ENCODE measurements at places on chromosomes 12 and 14.

DNA sequence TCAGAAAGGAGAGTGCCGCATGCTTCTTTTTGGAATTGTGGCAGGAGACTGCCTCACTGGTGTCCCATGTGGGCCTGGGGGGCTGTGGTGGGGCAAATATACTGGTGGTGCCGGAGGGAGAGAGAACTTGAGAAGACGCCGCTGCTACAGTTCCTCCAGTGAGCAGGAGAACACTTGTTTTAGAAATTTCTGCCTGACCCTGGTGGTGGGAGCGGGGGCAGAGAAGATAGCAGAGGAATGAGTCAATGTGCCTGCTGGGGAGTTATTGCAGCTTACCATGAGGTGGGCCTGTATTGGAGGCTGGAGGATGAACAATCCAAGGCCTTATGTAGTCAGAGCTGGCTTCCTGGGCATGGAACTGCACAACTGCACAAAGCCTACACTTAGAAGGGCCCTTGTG lies 211.8 kb downstream of the SNAPC1 start:
- H3K36me3 ChIP-seq = no peaks in the 10 kb centered on the region
- H3K4me3 ChIP-seq = no peak overlapping the region
- H3K27me3 ChIP-seq = no peaks in the 10 kb centered on the region

GRCh38 chr12:60257063-60257462 lies 661.2 kb downstream of the SLC16A7 start:
- no peak for DNase-seq
- no peaks in the 10 kb centered on the region for H3K27me3 ChIP-seq
- no peaks in the 10 kb centered on the region for H3K36me3 ChIP-seq

GRCh38 chr14:105398726-105399465 lies 558 bp downstream of the TEX22 start:
- no peaks in the 10 kb centered on the region for H3K27me3 ChIP-seq
- peaks cover 23% of the 10 kb centered on the region for H3K36me3 ChIP-seq
- H3K4me1 ChIP-seq = peaks cover 10% of the 10 kb centered on the region
- no peak overlapping the region for H3K27ac ChIP-seq
- peak overlapping the region; percentile 64 for H3K4me3 ChIP-seq

DNA sequence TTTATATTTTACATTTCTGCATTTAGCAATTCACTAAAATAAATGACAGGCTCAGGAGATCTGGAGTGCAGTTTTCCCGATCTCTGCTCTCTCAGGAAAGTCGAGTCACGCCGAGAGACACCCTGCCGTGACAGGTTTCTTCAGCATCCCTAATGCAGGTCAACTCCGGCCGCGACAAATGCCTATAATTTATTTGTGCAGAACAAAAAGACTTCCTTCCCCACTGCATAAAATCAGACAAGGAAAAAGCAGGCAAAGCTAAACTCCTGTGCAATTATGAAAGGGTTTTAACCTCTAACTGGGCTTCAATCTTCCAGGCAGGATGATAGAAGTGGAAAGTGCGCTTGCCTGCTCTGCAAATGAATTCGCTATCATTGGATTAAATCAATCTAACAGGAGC lies 28.1 kb downstream of the SPRING1 start:
- peaks cover 10% of the 10 kb centered on the region for H3K27me3 ChIP-seq
- peaks cover 5% of the 10 kb centered on the region for H3K36me3 ChIP-seq
- H3K4me1 ChIP-seq = no peaks in the 10 kb centered on the region
- no peak for DNase-seq

DNA sequence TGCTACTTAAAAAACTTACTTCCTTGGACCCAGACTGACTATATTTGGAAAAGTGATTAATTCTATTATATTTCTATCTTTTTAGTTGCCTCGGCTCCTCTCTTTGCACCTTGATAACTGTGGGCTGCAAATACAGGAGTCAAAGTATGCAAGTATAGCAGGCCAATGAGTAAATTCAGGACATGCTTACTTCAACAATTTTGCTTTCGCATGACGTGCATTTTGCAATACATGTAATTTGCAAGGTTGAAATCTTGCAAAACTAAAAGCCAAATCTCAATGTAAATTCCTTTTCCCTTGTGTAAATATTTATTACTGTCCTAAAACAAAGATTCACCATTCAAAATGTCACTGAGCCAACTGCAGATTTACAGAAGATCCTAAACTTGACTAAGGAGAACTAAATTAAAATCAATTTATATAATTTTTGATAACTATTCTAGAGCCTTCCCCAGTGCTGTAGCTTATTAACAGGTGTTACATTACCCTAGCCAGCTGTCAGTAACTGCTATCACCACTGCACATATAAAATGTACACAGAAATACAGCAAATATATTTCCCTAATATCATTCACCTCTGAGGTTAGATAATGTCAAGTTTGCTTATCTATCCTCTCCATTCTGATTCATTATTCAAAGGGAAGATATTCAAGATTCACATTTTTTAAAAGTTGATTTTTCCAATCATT lies 1069.5 kb downstream of the TRHDE start:
- no peaks in the 10 kb centered on the region for H3K27me3 ChIP-seq
- DNase-seq = no peak
- no peak overlapping the region for H3K27ac ChIP-seq
- H3K4me3 ChIP-seq = no peak overlapping the region
- H3K36me3 ChIP-seq = no peaks in the 10 kb centered on the region

DNA sequence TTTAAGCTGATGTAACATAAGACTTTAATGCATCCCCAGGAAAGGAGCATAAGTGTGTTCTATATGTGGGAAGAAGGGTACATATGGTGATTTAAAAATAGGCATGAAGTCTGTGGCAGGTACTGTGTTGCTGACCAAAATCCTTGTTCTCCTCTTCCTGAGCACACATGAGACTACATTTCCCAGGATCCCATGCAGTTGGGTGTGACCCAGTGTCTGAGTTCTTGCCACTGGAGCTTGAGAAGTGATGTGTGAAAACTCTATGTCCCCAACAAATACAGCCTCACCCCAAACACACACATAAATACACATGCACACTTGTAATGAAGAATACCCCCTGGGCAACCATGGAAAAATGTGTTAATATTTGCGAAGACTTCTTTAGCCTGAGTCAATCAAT lies 8.5 kb upstream of the SMIM10L1 start:
- no peak for DNase-seq
- no peaks in the 10 kb centered on the region for H3K27me3 ChIP-seq
- H3K4me3 ChIP-seq = no peak overlapping the region
- no peaks in the 10 kb centered on the region for H3K4me1 ChIP-seq
- H3K27ac ChIP-seq = no peak overlapping the region

- H3K27me3 ChIP-seq = peaks cover 8% of the 10 kb centered on the region
- H3K4me3 ChIP-seq = peak within 1 kb of the TSS; percentile 28
- DNase-seq = peak; percentile 50
- H3K36me3 ChIP-seq = no peaks in the 10 kb centered on the region
- no peaks in the 10 kb centered on the region for H3K4me1 ChIP-seq
Observed at GRCh38 chr12:121132601-121133481, at the start of gene P2RX7. Gene P2RX7 (plus strand): TSS chr12:121132876. CDS start chr12:121132971, 95 bp downstream.

GRCh38 chr12:99393763-99394162 lies 253.8 kb upstream of the GARIN6 start:
- no peak for DNase-seq
- H3K4me1 ChIP-seq = no peaks in the 10 kb centered on the region
- H3K27me3 ChIP-seq = no peaks in the 10 kb centered on the region

DNA sequence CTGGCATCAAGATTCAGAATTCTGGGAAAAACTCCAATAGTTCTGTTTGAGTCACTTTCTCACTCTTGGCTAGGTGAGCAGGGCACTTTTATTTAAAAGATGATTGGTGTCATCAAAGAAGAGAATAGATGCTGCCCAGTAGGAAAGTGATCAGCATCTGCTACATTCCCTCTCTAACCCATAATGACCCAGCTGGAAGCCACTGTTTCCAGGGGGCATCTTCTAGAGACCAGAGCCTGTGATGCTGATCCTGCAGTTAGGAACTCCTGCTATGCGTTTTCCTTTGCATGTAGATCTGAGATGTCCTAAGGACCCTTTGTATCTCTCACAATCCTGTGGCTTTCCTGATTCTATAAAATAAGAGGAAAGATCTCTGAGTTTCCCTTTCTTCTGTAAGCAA lies 79.9 kb upstream of the TMTC1 start:
- no peaks in the 10 kb centered on the region for H3K27me3 ChIP-seq
- no peak for DNase-seq
- no peaks in the 10 kb centered on the region for H3K4me1 ChIP-seq

GRCh38 chr12:86788661-86789060 lies 532.5 kb upstream of the MGAT4C start:
- H3K4me1 ChIP-seq = no peaks in the 10 kb centered on the region
- no peak for DNase-seq
- no peak overlapping the region for H3K27ac ChIP-seq
- no peaks in the 10 kb centered on the region for H3K27me3 ChIP-seq

DNA sequence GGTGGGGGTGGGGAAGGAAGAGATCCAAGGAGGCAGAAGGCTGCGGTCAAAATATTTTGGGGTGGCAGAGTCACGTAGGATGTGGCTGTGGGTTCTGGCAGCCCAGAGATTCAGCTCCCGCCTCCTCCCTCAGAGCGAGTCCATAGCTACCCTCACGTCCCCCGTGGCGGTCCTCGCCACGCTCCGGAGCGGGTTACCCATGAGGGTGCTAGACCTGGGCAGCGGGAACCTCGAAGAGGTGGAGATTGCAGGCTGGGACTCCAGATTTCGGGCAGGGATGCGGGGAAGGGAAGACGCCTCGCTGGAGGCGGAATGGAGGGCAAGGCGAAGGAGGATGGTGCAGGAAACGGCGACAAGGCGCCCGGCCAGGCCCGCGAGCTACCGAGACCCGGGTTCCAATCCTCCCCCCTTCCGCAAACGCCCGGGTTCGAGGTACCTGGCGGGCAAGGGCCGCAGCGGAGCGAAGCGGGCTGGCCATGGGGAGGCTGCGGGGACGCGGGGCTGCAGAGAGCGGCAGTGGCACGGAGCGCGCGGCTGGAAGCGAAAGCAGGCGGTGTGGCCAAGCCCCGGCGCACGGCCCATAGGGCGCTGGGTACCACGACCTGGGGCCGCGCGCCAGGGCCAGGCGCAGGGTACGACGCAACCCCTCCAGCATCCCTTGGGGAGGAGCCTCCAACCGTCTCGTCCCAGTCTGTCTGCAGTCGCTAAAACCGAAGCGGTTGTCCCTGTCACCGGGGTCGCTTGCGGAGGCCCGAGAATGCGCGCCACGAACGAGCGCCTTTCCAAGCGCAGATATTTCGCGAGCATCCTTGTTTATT lies 46.2 kb downstream of the BCAT1 start:
- no peaks in the 10 kb centered on the region for H3K4me1 ChIP-seq
- H3K27ac ChIP-seq = no peak overlapping the region
- no peaks in the 10 kb centered on the region for H3K36me3 ChIP-seq
- peak; percentile 35 for DNase-seq
- peaks cover 35% of the 10 kb centered on the region for H3K27me3 ChIP-seq

DNA sequence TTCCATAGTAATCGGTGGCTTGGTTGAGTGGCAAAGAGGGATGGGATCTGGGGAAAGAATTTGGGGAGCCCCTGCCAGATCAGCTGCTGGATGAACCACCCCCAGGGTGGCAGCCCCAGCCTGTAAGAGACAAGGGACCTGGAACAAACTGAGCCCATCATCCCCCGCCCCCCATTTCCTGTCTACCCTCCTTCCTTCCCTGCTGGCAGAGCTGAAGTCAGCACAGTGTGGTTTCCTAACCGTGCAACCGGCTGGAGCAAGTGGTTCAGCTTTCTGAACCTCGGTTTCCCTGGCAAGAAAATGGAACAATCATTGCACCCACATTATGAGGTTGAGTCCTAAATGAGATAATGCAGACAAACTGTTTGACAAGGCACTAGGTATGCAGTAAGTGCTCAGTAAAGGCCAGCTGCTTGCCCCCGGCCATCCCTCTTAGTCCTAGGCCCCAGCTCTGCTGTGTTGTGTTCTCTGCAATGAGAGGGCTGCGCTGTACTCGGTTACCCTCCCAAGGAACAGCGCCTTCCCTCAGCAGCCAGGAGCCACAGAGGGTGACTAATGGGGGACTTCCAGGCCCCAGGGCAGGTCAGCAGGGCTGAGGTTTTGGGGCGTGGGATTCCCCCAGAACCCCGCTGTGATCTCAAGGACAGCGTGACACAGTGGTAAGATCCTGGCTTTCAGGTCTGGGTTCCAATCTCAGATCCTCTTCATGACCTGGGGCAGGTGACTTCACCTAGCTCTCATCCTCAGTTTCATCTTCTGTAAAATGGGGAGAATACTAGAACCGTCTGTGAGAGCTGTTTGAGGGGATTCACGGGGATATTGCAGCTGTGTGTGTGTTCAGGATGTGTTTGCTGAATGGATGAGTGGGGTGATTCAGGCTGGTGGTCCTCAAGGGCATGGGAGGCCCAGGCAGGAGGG lies 16.5 kb downstream of the SELPLG start:
- no peaks in the 10 kb centered on the region for H3K4me1 ChIP-seq
- H3K27ac ChIP-seq = no peak overlapping the region
- H3K27me3 ChIP-seq = no peaks in the 10 kb centered on the region
- no peak for DNase-seq

DNA sequence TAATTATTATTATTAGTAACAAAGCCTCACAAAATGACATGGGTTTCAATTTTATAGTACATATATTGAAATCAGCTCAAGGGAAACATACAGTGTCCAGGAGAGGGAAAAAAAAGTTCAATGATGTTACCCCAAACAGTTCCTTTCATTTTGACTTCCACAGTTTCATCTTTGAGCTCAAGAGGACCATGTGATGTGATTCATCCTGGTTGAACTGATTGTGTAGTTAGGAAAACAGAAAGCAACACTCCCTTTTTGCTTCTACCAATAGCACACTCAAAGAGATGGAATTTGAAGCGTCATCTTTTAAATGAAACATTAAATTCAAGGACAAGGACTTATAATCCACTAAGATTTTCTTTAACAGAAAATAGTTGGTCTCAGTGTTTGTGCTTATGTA lies 461.0 kb downstream of the FOXG1 start:
- no peak overlapping the region for H3K27ac ChIP-seq
- no peak for DNase-seq

DNA sequence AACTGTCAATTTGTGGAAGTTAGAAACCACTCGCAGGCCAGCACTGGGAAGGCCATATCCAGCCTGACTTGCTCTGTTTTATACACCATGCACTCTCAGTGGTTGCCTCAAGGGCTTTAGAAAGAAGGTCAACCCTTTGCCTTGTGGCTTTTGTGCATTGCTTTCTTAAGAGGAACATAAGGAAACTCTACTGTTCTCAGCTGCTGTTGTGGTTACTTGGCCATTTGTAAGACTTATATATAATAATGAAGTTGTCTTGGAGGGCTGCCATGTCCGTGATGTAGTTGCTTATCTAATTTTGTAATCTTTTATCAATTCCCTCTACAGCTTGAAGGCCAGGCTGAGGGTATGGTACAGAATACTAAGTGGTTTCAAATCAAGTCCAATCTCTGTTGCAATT lies 637.8 kb downstream of the DIO2 start:
- H3K4me1 ChIP-seq = no peaks in the 10 kb centered on the region
- no peaks in the 10 kb centered on the region for H3K36me3 ChIP-seq
- no peaks in the 10 kb centered on the region for H3K27me3 ChIP-seq
- H3K27ac ChIP-seq = no peak overlapping the region

GRCh38 chr14:105313381-105314286 lies 914 bp upstream of the PACS2 start:
- no peak for DNase-seq
- H3K27me3 ChIP-seq = no peaks in the 10 kb centered on the region
- H3K36me3 ChIP-seq = no peaks in the 10 kb centered on the region
- peak overlapping the region; percentile 74 for H3K27ac ChIP-seq
- H3K4me1 ChIP-seq = peaks cover 22% of the 10 kb centered on the region

GRCh38 chr12:79168687-79169086 lies 304.1 kb downstream of the SYT1 start:
- no peaks in the 10 kb centered on the region for H3K36me3 ChIP-seq
- H3K27ac ChIP-seq = no peak overlapping the region
- H3K4me3 ChIP-seq = no peak overlapping the region
- no peaks in the 10 kb centered on the region for H3K27me3 ChIP-seq
- H3K4me1 ChIP-seq = no peaks in the 10 kb centered on the region
